ENCODE measurements at places on chromosomes 7 and 10.
A peak's percentile ranks its signal among the peaks of the same experiment; 100 is the strongest.

DNA sequence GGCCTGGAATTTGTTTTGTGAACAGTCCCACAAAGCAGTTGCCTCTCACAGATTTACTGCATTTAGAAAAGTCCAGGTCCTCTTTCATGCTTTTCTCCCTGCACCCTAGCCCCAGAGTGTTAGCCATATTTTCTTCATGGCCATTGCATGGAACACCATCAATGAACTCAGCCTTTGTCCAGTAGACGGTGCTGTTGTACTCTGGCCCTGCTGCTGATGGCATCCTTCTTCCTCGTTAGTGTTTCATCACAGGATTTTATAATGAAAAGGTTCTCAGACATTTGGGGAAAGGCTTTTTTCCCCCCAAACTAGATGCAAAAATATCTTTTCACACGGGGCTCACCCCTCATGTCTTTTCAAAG lies 93.0 kb upstream of the SLC25A13 start:
- peak; percentile 77 for DNase-seq

GRCh38 chr10:71255808-71256660 lies 43.7 kb downstream of the UNC5B start:
- DNase-seq, result no peak

DNA sequence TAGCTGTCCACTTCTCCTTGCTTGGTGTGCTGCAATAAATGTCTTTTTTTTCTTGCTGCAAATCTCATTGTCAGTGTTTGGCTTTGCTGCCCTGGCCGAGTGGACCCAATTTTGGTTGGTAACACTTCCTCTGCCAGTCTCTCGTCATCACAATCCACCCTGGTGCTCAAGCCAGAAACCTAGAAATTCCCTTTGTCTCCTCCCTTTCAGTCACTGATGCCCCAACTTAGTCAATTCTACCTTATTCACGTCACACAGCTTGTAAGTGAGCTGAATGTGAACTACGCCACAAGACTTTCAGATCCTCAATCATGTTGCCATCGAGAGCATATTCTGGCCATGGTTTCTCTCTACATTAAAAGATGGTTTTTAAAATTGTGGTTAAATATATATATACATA lies 13.0 kb upstream of the FRA10AC1 start:
- no peak for DNase-seq

- no peak for DNase-seq
Observed at GRCh38 chr7:40979296-40979695, 723.6 kb downstream of the INHBA start.

GRCh38 chr7:37150180-37150579 lies 298.5 kb downstream of the ELMO1 start:
- DNase-seq, result no peak

GRCh38 chr10:69088471-69088769 lies 517 bp downstream of the SRGN start:
- no peak for DNase-seq

GRCh38 chr10:131912620-131913019 lies 11.8 kb downstream of the PPP2R2D start:
- DNase-seq, result no peak

DNA sequence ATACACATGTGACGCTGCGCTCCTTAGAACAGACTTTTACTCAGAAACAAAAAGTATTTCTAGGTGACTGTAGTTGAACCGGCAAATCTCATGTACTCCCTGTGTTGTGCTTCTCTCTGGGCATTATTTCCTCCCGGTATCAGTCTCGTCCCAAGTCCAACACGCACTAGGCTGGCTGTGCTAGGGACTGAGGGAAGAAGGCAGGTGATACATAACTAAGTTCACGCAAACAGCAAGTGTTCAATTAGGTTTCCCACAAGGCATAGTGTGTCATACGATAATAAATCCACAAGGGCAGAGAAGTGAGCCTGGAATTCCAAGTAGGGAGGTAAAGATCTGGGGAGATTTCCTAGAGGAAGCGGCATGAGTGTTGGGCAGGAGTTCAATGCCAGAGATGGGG lies 20.4 kb downstream of the FAM53B start:
- no peak for DNase-seq

- DNase-seq, result no peak
Observed at GRCh38 chr10:133130602-133131001, 29.4 kb upstream of the KNDC1 start.

GRCh38 chr10:60921633-60922032 lies 22.4 kb downstream of the RHOBTB1 start:
- DNase-seq, result no peak

DNA sequence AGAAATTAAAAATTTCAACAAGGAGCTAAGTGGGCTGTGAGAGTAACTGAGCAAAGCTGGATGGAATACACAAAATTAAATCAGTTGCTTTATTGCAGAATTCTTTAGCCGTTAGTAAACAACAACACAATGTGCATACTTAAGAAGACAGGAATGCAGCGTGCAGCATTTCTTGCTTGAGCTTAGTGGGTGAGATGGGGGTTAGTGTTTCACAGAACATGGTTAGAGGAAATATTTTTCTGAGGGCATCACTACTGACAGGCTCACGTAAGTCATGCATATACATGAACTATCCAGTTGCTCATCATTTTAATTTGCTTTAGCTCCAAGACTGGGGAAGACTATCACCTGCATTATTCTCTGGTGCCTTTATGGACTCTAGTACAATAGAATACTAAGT lies 80.8 kb downstream of the CD36 start:
- DNase-seq, result no peak

GRCh38 chr7:32206987-32207386 lies 136.8 kb upstream of the PDE1C start:
- no peak for DNase-seq

- no peak for DNase-seq
Observed at GRCh38 chr7:159094023-159094740, 50.5 kb downstream of the VIPR2 start.

DNA sequence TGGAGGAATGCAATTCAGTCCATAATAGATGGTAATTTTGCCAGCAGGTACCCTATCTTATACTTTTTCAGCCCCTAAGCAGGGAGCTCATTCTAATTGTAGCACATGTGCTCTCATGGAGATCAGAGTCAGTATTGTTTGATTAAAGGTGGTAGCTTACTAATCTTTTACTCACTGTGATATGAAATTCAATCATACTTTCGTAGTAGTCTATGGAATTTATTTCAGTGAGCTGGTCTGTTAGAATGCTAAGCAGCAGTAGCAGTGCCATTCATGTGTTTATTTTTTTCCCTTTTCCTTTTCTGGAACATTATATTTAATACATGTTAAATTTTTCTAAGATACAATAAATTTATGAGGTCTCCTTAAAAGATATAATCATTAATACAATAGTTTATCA lies 109.0 kb downstream of the ST7 start:
- no peak for DNase-seq

DNA sequence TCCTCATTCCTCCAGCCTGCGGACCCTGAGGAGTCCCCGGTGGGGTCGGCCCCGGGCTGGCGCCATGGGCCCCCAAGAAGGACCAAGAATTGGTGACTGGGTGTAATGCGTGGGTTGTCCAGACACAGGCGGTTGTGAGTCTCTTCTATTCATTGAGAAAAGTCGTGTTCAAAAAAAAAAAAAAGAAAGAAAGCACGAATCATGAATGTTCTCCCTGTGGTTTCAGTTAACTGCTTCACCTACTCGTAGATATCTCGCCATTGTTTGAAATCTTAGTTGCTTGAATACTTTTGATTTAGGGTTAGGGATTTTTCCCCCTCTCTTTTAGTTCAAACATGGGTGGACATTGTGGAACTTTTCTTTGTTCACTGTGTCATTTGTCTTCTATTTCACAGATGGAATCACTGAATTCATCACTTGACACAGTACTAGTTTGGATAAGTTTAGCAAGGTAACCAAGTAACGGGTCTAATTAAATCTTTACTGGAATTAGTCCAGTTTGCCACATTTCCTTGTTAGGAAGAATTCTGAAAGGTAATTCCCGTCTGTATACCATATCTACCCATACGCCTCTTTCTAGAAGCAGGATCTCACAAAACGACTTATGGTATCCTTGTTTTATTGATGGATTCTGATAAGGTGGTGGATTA lies 775 bp downstream of the STARD3NL start:
- peak; percentile 52 for DNase-seq

DNA sequence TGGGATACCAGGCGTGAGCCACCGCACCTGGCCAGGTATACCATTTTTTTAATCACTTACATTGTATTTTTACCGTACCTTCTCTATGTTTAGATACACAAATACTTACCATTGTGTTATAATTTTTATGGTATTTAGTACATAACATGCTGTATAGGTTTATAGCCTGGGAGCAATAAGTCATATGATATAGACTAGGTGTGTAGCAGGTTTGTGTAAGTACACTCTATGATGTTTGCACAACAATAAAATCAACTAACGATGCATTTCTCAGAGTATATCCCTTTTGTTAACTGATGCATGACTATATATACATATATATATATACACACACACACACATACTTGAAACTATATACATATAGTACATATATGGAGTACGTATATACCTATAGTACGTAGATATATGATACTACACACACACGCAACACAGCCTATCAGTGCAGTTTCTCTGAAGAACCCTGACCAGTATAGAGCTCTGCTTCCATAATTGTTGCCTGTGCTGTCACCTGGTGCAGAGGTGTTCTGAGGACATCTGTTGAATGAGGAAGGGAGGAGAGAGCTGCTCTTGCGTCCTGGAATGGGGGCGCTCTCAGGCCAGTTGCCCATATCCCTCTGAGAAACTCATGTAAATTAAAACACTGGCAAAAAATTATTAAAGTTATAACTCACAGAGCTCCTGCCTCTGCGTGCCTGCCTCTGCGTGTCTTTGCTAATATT lies 315.3 kb downstream of the FGFR2 start:
- DNase-seq, result no peak

DNA sequence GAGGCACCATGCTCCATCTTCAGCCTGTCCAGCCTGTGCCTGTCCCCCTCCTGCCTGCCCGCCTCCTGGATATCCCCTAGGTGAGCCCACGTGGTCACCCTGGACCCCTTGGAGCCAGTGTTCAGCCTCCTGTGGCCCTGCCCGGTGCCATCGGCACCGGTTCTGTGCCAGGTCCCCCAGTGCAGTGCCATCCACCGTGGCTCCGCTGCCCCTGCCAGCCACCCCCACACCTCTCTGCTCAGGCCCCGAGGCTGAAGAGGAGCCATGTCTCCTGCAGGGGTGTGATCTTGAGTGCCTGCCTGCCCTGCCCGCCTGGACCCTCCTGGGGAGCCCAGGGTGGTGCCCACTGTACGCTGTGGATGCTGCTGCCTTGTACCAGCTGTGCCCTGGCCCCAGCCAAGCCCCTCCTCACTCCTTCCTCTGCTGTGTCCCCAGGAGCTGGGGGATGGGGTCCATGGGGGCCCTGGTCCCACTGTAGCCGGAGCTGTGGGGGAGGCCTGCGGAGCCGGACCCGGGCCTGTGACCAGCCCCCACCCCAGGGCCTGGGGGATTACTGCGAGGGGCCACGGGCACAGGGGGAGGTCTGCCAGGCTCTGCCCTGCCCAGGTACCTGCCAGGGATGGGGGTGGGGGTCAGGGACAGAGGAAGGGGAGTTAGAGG lies 26.2 kb upstream of the ZNF862 start:
- no peak for DNase-seq

DNA sequence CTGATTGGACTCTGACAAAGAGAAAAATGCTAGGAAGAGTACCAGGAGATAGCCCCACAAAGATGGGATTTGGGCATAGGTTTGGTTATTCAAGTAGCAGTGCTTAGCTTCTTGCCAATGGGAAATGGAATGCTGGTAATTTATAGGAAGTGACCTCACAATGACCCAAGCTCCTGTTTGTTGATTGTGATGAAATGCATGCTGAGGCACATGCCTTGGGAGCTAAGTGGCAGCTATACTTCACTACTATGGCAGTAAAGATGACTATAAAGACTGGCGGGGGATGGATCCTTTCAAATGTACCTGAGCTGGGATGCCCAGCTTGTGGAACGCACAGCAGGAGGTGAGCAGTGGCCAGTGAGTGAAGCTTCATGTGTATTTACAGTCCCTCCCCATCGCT lies 153.8 kb downstream of the ZNF22 start:
- no peak for DNase-seq

DNA sequence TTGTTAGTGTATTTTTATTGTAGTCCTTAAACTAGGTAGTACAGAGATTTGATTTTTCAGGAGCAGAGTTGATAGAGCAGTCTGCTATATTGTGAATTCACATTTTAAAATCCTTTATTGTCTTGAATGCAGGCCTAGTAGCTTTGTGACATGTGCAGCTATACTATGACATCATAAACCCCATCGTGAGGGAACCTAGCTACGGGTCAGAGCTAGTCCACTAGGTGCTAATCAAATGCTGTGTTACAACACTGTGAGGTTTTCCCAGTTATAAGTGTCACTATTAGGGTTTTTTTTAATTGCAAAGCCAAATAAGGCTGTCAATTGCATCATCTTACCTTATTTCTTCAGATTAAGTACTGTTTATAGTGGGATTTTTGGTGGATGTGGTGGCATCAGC lies 40.7 kb downstream of the CREM start:
- no peak for DNase-seq

DNA sequence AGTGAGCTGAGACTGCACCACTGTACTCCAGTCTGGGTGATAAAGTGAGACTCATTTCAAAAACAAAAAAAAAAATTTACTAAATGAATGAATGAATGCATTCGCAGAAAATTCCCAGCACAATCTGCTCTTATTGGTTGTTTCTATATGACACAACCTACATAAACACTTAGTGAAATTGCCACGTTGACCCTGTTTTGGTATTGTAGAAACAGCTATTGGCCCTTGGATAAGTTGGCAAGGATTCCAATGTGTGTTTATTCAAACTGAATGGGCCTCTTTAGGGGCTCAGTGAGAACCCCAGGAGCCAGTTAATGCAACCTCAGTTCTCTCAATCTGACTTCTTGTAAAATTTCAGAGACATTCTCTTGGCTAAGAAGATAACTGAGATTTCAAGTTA lies 66.0 kb downstream of the HHEX start:
- no peak for DNase-seq

DNA sequence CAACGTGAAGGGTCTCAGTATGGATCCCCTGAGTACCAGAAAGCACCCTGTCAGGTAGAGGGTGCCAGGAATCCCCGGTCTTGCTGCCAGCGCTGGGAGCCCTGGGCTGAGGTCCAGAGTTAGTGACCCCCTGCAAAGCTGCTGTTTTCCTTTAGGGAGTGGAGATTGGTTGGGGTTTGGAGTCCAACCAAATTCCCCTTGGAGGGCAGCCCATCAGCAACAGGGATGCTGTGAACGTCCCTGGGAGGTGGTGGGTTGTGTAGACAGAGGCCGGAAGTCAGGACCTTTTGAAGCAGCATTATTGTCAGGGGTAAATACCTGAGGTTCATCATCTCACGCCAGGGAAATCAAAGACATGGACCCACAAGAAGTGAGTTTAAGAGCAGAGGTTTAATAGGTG lies 104.2 kb downstream of the COL26A1 start:
- no peak for DNase-seq
